ENCODE measurements at places on chromosomes 7 and 10.

DNA sequence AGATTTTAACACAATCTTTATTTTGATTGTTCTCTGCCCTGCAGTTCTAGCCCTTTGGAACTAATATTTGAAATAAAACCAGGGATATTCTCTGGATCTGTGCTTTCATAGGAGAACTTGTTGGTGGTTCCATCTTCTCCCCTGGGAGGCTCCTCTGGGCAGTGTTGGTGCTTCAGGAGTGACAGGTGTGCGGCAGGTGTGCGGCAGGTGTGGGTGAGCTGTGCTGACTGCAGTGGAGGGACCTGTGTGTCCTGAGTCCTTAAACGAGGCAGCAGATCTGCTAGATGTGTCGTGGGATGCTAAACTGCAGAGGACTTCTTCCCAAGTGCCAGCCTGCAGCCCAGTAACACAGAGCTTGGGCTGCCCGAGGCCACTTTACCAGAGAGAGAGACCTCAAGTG lies 98.4 kb downstream of the LYZL1 start:
- no peak for DNase-seq

DNA sequence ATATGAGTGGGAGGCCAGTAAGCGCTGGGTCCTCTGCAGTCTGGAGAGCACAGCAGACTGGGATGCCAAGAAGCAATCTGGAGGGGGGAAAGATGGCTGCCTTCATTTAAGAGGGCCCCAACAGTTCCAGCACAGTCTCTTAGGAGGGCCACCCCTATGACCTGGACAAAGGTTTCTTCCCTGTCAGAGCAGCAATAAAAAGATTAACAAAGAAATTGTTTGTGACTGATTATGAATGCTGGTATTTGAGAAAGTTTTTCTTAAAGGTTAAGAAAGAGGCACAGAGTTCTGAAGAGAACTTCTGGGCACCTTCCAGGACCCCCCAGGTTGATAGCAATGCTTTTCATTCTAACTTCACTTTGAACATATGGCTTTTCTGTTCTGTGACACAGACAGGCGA lies 52.3 kb downstream of the CYP26A1 start:
- DNase-seq = no peak

DNA sequence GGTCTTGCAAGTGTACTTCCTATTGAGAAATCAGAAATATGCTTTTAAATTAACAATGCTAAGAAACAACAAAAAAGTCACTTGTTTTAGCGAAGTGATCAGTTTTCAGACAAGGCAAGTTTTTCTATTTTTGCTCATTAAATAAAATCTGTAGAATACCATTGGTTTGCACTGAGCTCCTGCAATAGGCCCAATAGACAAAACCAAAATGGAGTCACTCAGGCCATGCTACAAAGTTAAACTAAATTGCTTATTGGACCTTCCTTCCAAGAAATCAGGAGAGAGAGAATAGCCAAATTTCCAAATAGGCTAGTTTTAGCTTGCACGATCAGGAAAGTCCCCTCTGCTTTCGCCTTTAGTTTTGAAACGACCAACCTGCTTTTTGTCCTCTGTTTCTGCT lies 73.4 kb upstream of the SLC13A1 start:
- no peak for DNase-seq

DNA sequence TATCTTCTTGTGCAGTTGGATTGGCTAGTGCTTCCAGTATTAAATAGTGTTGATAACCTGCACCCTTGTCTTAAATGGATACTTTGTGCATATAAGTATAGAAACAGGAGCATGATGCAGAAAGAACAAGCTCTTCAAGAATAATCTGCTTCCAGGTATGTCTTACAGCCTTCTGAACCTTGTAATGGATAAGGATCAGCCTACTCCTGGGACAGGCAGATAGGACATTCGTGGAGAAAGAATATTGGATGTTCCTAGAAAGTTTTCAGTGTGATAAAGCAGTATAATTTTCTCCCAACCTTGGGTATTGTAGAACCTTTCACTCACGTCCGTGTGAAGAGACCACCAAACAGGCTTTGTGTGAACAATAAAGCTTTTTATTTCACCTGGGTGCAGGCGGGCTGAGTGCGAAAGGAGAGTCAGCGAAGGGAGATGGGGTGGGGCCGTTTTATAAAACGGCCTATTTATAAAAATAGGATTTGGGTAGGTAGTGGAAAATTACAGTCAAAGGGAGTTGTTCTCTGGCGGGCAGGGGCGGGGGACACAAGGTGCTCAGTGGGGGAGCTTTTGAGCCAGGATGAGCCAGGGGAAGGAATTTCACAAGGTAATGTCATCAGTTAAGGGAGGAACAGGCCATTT lies 27.2 kb downstream of the C1GALT1 start:
- no peak for DNase-seq

- DNase-seq = peak; percentile 67
These were observed 228.8 kb downstream of the BMPER start for GRCh38 chr7:34133983-34134782.

- DNase-seq = no peak
These were observed 70.8 kb upstream of the KDM7A start for GRCh38 chr7:140247559-140247958.

DNA sequence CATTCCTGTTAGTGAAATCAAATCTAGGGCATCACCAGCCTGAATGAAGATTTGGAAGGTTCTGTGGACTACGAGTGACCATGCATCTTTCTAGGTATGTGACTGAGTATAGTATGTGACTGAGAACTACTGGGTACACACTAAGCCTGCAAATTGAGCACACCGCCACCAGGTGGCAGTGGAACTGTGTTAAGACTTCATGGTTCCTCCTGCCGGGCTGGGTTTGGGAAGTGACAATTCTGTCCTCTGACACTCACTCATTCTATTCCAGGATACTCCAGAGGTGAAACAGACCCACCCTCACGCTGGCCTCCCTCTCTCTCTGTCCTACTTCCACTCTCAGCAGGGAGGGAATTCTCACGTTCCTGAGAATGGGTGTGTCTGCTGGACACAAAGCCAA lies 84.0 kb upstream of the TMEM248 start:
- DNase-seq = peak; percentile 45

- no peak for DNase-seq
These were observed 28.8 kb downstream of the ABRAXAS2 start for GRCh38 chr10:124830445-124830844.

- no peak for DNase-seq
These were observed 2.3 kb downstream of the ACHE start for GRCh38 chr7:100893318-100893895.

GRCh38 chr7:568031-568951 lies 48.6 kb upstream of the PDGFA start:
- DNase-seq = peak; percentile 79

GRCh38 chr10:114544045-114544659 lies 113.9 kb downstream of the ABLIM1 start:
- DNase-seq = no peak

- DNase-seq = no peak
These were observed 2.3 kb downstream of the GLI3 start for GRCh38 chr7:42234736-42235135.

DNA sequence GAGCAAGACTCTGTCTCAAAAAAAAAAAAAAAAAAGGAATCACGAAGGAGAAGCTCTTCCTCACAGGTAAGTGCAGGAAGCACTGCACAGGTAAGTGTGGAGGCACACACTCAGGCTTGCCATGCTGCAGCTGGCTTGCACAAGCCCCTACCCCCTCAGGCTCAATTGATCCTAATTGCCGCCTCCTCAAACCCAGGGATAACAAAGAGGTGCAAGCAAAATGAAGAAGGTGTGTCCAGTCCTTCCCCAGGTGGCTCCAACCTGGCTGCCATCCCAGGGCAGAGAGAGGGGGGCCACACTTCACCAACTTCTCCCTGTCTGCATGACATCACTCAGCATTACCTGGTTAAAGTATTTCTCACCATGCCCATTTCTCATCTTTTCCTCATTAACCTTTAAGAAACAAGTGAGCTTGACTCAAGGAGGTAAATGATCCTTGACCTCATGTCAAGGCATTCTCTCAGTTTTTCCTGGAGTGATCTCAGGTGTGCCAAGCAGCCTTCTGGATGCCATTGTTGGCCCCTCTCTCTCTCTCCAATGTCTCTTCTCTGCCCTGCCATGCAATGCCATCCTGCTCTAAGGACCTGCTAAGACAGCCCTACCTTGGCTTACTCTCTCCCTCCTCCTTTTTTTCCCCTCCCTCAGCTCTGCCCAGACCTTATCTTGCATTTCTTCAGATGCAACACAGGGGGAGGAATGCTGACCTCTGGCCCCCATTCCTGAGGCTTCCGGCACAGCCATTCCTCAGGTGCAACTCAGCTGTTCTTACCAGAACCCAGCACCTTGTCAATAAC lies 13.0 kb upstream of the TRPV6 start:
- no peak for DNase-seq

DNA sequence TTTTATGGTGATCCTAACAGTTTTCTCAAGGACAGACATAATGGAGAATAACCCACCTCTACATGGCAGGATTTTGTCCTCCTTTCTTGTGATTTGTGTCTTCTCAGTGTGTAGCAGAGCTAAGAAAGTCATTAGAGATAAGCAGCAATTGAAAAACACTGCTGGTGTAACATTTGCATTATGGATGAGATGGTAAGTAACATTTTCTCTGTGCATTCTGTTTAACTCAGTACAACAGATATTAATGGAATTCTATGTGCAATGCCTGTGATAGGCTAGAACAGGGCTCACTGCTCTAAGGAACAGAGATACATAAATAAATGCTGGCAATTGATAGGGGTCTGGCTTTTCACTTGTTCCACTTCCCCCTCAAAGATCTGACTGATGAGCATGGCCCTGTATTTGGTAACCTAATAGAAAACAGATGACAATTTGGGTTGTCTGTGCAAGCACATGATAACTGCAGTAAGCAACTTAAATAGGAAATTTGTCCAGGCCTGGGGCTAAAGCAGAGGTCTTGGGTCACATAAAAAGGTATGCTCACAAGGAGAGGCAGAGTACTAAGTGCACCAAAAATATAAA lies 560.3 kb upstream of the POM121L12 start:
- DNase-seq = no peak

DNA sequence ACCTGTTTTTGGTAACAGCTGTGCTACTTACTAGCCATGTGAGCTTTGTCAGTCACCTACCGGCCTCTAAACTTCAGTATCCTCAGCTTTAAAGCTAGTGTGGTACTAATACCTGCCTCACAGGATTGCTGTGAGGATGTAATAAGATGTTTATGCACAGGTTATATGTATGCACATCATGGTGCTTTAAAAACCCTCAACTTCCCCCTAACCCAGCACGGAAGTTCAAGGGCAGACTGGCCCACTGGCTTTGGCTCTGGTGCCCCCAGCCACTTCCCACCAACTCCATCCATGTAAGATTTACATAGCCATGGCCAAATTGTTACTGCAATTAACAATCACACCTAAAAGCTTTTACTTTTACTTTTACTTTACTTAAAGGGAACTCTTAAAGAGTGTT lies 676.0 kb upstream of the GALNT17 start:
- DNase-seq = no peak

- peak; percentile 53 for DNase-seq
These were observed 82.0 kb downstream of the ELFN1 start for GRCh38 chr7:1752111-1752510.

GRCh38 chr10:6148251-6148701 lies 54.5 kb upstream of the PFKFB3 start:
- DNase-seq = no peak

DNA sequence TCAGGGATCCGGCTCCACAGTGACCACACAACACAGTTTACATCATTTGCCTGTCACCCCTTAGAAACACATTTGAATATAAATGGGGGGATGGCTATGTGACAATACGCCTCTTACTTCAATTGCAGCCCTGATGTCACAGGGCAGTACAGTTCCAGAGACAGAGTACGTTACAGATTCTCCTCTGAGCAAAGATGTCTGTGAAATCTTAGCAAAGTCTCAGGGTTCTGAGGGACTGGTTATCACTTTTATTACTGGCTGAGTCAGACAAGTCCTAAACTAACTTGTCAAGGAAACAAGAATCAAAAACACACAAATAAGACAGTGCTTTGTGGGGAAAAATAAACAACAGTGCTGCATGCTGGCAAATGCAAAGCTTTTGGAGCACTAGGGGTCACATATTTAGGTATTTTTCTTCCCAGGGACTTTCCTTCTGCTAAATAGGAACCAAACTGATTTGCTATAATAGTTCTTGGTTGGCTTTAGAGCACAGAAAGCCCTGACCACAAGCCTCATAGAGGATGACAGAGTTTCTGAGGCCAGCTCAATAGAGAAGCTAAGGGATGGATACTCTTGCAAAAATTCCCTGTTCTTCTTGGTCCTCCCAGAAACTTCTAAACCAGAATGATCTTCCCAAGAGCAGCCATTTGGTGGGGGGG lies 501.6 kb downstream of the GRID1 start:
- no peak for DNase-seq

DNA sequence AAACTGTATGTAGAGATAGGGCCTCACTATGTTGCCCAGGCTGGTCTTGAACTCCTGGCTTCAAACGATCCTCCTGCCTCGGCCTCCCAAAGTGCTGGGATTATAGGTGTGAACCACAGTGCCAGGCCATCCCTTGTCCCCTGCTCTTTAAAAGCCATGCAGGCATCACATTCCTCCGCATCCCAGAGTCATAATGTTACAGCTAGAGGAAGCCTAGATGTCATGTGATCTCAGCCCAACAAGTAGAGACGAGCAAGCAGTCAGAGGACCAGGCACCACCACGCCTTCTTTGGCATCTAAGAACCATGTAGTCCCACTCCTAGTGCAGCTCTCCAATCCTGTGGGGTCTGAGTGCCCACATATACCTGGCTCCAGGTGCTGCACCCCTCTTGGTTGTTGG lies 13.1 kb downstream of the PODXL start:
- DNase-seq = no peak

DNA sequence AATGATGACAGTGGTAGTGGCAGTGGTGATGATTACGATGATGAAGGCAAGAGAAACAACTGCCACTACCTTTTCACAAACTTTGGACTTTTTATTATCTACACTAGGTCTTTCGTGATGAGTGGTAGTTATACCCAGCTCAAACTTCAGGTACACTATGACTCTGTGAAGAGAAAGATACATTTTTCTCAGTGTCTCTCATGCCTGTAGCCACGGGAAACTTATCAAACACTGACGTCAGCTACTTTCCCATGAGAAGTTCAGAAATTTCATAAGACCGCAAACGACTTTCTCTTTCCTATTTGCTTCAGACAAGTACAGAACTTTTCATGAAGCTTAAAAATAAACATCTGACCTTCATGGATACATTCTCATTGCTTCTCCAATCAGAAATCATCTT lies 57.0 kb downstream of the CALD1 start:
- DNase-seq = no peak

DNA sequence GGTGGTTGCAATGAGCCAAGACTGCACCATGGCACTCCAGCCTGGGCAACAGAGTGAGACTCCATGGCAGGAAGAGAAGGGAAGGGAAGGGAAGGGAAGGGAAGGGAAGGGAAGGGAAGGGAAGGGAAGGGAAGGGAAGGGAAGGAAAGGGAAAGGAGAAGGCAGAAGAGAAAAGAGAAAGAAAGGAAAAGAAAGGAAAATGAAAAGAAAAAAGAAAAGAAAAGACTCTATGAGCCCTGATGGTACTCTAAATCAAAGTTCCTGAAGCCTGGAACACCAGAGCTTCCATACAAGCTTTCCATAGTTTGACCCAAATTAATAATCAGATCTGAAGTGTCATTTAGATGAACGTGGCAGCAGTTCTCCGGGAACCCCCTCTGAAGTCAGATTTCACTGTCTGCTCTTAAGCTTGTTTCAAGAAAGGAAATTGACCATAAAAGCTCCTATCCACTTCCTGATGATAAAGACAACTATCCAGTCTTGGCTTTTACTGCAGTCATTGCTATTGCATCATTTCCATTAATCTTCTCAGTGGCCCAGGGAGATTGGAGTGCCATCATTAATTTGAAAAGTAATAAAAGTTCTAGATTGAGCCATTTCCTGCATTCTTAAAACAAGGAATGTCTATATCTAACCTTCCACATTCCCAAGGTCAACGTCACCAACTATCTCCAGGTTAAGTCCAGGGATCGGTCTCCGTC lies 44.2 kb upstream of the FRMD4A start:
- DNase-seq = no peak

- DNase-seq = no peak
These were observed 633.4 kb upstream of the COBL start for GRCh38 chr7:51949726-51950644.
